CD4-positive, alpha-beta T cell (primary cell): ENCODE measurements at places on chromosomes 16 and 17. TPM values are rescaled to one million over a fixed set of nuclear protein-coding genes. Genes with fewer than 3 reads are reported as not detected.
A peak's percentile ranks its signal among the peaks of the same experiment; 100 is the strongest.

SLC2A4 gene
- total RNA-seq, result not detected

DNAAF8 gene
- total RNA-seq, result not detected

B3GNT9 gene
- 2.0 TPM for total RNA-seq

ITGA2B gene
- 0.85 TPM for total RNA-seq

C16orf86 gene
- 2.0 TPM for total RNA-seq

TMEM238L gene
- not detected for total RNA-seq

KRT32 gene
- not detected for total RNA-seq

GPR139 gene
- not detected for total RNA-seq

IFI35 gene
- total RNA-seq, result 24.7 TPM

FZD2 gene
- not detected for total RNA-seq

KRTAP1-5 gene
- total RNA-seq, result not detected

GRCh38 chr16:14369734-14370598, 260.1 kb downstream of the PARN start:
- DNase-seq, result no peak

DNA sequence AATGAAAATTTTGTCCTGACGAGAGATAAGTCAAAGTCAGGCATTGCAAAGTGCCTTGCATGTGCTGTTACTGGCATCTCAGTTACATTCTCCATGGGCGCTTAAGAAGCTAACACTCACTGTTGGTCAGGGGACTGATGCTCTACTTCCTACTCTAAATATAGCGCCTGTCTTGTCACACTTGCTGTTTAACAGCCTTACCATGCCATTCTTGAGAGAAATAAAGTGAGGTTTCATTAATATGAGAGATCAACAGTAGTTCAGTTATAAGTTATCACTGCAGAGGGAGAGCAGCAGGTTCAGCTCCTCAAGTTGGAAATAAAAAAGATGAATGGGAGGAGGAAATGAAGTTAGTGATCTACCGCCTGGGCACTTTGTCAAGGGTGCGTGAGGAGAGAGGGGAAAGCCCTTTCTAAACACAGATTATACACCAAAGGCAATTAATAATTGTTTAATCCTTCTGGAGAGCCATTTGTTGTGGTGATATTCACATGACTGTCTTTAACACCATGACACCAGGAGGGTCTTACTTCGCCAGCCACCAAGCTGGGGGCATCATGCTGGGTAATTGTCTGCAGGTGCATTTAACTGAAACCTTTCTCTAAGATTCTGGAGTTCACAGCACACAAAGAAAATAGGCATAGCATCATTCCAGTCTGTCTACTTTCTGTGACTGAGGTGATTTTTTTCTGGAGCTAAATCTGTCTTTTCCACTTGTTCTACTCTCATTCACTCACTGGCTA, 568.7 kb upstream of the HSBP1 start:
- DNase-seq, result no peak

- no peak for DNase-seq
Observed at GRCh38 chr17:57484826-57485565, 228.7 kb downstream of the MSI2 start.

- no peak for DNase-seq
Observed at GRCh38 chr17:21388066-21388465, 11.9 kb downstream of the KCNJ12 start.

DNA sequence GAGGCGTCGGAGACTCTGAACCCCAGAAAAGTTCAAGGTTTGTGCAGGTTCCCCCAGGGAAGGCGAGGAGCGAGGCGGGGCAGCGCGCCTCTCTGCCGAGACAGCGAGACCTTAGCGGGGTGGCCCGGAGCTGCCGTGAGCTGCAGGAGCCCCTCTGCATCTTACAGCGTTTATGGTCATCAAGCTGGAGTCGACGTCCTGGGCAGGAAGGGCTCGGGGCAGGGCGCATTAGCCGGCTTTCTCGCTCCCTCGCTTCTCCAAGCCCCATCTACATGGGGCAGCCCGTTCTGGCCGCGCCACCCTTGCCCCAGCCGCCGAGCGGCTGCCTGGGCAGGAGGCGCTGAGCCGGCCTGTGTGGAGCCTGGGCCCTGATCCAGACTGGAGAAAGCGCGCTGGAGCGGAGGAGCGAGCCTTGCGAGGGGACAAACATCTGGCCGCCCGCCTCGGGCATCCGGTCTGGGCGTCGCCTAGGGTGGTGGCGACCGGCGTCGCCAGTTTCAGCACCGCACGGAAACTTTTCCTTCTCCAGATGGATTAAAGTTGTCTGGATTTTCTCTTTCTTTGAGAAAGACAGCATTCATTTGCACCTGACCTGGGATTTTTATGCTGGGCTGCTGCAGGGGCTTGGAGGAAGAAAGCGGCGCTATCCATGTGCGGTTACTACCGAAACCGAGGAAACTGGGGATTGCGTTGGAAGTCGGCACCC, 750 bp downstream of the TMEM132E start:
- DNase-seq, result no peak

GRCh38 chr16:426115-426905, 861 bp downstream of the RAB11FIP3 start:
- peak; percentile 11 for DNase-seq

- no peak for DNase-seq
Observed at GRCh38 chr17:35618628-35619027, 31.5 kb downstream of the AP2B1 start.

DNA sequence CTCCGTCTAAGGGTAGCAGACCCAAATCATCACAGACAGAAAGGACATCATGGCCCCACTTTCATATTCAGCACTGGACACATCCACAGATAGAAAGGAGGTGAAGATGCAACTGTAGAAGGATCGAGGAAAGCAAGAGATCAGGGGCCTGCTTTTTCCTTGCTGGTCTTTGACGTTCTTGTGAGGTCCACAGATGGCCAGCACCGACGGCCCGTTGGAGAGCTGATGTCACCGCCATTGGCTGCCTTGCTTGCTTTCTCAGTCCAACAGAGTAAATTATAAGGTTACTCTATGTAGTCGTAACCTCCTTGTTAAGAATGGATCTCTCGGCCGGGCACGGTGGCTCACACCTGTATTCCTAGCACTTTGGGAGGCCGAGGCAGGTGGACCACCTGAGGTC, 5.1 kb upstream of the RBFOX3 start:
- no peak for DNase-seq

DNA sequence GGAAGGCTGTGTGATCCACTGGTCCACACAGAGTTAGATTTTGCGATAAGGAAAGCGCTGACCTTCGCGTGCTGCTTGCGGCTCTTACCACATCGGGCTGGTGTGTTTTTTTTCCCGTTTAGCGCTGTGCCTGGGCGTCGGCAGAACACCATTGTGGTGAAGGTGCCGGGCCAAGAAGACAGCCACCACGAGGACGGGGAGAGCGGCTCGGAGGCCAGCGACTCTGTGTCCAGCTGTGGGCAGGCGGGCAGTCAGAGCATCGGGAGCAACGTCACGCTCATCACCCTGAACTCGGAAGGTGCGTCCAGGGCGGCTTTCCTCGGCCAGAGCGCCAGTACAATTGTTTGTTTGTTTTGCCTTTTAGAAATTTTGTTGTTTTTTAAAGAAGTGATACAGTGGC, 54.7 kb downstream of the BANP start:
- no peak for DNase-seq

DNA sequence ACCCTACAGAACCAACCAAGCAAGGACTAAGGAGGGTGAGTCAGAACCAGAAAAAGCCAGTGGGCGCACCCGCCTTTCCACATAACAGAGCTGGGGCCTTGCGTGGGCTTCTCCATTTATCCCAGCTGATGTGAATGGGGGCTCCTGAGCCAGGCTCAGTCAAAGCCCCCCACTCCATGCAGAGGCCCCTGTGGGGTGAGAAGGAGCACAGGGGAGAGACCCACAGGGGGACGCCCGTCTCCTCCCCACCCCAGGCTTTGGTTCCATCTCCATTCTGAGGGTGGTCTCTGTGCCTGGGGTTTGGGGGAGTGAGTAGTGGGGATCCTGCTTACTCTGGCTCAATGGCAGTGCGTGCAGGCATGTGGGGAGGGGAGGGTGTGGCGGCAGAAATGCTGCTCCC, 210.1 kb upstream of the TNRC6C start:
- no peak for DNase-seq

DNA sequence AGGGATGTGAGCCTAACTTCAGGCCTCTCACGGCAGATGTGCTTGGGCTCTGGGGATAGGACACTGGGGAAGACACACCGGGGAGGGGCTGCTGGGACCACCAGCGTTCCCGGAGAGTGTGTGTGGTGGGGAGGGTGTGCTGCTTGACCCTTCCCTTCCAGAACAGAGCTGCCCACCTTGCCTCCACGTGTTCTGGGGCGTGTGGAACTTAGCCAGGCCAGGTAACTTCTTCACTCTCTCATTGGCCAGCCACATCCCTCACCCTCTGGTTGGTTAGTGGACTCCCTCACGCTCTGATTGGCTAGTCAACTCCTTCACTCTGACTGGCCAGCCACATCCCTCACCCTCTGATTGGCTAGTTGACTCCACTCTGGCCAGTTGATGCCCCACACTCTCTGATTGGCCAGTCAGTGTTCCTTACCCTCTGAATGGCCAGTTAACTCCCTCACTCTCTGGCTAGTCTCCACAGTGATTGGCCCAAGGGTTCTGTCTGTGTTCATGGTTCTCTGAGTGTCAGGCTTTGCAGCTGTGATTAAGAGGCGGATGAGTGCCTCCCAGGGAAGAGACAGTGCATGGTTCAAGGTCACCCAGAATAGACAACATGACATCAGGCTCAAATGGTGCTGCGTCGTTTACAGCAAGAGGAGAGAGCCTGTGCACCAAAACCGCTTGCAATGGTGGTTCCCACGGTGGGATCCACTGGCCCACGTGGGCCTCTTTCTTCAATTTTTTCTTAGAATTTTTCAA, 10.0 kb downstream of the TMEM235 start:
- no peak for DNase-seq

DNA sequence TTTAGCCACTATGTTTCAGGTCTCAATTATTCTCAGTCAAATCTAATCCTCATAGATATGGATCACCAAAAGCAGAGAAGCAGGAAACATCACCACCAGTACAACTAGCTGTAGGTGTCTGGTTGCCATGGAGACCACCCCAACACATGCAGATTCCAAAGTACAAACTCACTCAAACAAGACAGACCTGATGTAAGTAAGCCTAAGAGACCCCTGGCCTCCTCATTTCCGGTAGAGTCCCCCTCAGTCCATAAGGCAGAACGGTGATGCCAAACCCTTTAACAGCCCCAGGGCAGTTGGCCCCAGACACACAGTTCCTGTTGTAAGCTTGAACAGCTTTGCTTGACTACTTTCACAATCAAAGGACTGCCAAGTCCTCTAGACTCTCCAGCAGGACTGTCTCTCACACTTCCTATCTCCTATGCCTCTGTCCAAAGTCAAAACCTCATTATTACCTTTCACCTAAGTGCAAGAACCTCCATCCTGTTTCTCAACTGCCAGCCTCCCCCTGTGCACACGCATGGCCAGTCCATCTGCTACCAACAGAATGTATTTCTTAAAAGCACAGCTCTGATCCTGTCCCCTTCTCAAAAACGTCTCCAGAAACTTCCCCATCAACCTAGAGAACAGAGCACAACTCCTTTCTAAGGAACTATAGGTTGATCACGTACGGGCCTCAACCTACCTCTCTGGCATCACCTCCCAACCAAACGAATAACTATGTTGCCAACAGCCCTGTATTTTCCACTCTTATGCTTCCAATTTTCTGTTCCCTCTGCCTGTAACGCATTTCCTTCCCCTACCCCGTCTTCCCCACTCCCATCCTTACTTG, 23.9 kb downstream of the SLC39A11 start:
- DNase-seq, result no peak

DNA sequence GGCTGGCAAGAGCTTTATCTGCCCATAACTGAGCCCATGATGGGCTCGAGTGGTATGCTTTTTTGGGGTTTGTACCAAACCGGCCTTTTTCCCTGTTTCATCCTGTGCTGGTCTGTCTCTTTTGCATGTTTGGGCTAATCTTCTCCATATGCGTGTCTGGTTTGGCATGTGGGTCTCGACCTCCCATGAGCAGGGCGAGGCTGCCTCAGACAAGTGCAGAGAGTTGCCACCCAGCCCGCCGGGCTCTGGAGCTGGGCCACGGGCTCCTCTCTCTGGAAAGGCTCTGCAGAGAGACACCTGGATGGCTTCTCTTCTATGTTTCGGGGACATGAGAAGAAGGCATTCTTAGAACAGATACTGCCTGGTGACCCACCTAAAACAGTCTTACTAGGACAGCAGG, 67.8 kb upstream of the TBX2 start:
- no peak for DNase-seq

GRCh38 chr16:8575399-8575798, 14.9 kb downstream of the TMEM114 start:
- DNase-seq, result no peak

GRCh38 chr16:27839419-27839818, 224.1 kb downstream of the GSG1L start:
- no peak for DNase-seq

DNA sequence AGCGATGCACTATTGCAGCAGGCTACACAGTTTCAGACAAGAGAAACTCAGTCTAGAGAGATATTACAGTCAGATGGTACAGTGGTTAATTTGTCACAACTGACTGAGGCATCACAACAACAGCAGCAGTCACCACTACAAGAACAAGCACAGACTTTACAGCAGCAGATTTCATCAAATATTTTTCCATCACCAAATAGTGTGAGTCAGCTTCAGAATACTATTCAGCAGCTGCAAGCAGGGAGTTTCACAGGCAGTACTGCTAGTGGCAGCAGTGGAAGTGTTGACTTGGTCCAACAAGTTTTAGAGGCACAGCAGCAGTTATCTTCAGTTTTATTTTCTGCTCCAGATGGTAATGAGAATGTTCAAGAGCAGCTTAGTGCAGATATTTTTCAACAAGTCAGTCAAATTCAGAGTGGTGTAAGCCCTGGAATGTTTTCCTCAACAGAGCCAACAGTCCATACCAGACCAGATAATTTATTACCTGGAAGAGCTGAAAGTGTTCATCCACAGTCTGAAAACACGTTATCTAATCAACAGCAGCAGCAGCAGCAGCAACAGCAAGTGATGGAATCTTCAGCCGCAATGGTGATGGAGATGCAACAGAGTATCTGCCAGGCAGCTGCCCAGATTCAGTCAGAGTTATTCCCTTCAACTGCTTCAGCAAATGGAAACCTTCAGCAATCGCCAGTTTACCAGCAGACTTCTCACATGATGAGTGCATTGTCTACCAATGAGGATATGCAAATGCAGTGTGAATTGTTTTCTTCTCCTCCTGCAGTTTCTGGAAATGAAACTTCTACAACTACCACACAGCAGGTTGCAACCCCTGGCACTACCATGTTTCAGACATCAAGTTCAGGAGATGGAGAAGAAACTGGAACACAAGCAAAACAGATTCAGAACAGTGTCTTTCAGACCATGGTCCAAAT, 34.1 kb downstream of the NQO1 start:
- no peak for DNase-seq

DNA sequence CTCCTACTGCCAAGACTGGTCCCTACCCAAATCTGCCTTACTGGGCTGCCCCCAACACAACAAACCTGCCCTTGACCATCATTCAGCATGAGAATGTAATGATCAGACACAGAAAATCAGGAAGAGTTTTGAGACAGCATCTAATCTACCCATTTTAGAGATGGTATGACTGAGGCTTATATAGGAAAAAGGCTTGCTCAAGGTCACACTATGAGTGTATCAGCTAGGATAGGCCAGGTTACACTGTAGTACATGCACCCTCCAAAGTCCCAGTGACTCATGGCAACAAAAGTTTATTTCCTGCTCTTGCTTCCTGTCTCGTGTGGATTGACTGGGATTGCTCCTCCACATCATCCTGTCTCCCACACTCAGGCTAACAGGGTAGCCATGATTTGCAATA, 27.9 kb downstream of the NLRC5 start:
- DNase-seq, result no peak

- peak; percentile 74 for DNase-seq
Observed at GRCh38 chr17:31313982-31314781, at the start of gene EVI2B. Gene EVI2B, minus strand, starts transcription at chr17:31314054. Its CDS starts 8,445 bp downstream, at chr17:31305609.

GRCh38 chr16:82093666-82094300, 58.7 kb downstream of the HSD17B2 start:
- no peak for DNase-seq

GRCh38 chr16:55357241-55357640, 33.2 kb downstream of the IRX6 start:
- no peak for DNase-seq
